ENCODE measurements at places on chromosomes 5 and 9.

DNA sequence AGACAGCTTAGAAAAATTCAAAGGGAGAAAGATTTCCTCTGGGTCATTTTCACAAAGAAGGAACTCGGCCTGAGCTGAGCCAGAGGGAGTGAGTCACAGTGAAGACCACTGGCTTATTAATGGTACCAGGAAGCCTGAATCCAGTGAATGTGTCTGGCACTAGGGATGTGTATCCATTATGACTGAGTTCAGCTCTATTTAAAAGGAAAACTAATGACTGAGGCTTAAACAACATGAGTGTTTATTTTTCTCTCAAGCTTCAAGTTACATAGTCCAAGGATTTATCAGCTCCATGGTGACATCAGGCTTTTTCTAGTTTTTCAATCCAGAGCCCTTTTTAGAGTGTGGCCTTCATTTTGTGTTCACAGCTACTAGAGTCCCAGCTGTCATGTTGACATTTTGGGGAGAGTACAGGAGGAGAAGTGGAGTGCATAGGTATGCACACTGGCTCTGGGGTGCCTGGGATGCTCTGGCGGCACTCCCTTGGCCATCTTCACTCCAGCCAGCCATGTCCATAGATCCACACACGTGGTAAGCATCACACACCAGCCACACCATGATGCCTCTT, 159.5 kb upstream of the ERCC6L2 start:
- no peak for DNase-seq

- DNase-seq = no peak
Observed at GRCh38 chr9:113509463-113509862, 45.9 kb downstream of the RGS3 start.

DNA sequence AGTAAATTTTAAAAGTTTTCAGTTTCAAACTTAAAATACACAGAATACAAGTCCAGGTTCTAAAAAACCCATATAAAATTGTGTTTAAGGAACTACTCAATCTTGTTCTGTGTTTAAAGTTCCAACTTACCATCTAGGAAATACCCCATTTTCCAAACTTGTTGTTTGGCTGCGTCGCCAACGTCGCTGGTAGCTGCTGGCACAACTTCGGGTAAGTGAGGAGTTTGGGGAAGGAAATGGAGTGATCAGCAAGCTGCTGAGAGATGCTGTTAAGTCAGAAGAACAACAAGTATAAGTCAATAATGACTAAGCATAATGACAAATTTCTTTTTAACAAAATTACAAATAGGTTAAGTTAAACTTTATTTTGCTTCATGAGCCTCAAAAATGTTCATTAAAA, 71.3 kb upstream of the RAPGEF6 start:
- DNase-seq = no peak

GRCh38 chr9:129484352-129485000, 136.4 kb downstream of the C9orf50 start:
- no peak for DNase-seq

DNA sequence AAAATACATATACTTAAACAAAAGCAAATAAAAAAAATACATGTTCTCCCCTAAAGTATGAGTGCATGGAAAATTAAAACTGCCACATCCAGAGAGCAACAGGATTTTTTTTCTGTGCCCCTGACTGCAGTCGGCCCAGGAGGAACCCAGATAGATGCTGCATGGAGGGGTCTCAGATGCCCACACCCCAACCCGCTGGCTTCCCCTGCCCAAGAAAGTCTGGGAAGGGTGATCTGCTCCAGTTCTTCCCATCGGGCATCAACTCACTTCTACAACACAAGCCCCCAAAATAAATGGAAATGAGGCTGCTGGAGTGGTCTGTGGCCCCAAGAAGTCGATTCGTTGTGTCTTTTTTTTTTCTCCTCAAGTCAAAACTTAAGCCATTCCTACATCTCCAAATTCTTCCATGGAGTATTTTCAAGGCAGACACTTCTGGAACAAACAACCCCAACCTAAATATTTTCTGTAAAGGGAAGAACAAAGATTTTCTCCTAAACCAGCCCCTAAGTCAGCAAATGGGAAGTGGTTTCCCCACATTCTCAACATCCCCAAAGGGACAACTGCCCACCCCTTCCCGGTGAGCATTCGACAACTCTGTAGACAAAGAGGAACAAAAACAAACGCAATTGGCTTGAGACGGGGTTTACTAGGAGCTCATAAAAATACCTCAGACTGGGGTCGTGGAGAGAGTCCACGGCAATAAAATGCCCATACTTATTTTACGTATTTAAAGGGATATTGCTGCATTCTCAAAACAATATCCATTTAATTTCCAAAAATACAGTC, 46.7 kb downstream of the ROR2 start:
- DNase-seq = no peak

GRCh38 chr9:136409557-136410455, 608 bp downstream of the ENTR1 start:
- no peak for DNase-seq

Measured in left renal pelvis (tissue), 4 donors.